ENCODE measurements at places on chromosomes 7 and 10.

- DNase-seq = no peak
Observed at GRCh38 chr10:86187499-86188239, 178.9 kb downstream of the GRID1 start.

DNA sequence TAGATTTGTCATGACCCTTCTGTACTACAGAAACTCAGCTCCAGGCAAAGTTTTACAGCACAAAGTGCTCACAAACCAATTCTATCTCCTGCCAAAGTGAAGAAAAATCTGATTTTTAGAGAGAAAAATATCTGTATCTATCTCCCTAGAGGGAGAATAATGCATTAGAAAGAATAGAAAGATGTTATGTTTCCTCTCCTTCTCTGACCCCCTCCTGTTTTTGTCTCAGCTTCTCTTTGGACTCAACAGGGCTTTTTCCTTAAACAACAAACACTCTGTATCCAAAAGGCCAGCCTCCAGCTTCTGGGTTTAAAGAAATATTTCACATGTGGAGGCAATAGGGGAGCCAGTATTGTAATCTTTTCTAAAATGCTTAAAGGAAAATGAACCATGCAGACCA is 627.4 kb downstream of the REEP3 start:
- no peak for DNase-seq

DNA sequence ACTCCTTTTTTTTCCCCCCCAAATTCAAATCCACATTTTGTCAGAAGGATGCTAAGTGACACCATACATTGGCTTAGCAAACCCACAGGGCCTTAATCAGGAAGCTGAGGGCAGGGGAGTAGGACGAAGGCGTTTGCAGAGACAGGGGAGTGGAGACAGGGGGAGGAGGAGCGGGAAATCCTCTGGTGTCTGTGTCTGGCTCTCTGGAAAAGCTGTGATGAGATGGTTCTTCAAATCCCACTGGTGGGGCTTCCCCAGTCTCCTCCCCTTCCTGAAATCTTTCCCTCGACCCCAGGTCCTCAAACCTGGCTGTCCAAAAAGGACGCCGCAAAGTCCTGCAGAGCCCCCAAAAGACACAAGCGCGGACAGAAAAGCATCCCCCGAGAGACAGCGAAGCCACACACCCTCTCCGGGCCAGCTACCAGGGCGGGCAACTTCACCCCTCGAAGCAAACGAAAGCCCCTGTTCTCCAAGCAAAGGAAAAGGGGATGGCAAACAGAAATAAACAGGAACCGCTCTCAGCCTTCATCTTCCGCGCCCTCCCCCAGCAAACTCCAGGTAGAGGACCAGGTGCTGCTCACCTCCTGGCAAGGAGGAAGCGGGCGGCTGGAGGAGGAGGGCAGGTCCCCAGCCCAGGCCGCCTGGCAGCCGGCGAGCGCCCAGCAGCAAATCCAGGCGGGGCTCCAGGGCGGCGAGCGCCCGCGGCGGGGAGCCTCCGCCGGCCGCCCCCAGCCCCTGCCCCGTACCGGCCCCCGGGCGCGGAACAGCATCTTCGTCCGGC is 520 bp downstream of the ELAPOR2 start:
- no peak for DNase-seq

DNA sequence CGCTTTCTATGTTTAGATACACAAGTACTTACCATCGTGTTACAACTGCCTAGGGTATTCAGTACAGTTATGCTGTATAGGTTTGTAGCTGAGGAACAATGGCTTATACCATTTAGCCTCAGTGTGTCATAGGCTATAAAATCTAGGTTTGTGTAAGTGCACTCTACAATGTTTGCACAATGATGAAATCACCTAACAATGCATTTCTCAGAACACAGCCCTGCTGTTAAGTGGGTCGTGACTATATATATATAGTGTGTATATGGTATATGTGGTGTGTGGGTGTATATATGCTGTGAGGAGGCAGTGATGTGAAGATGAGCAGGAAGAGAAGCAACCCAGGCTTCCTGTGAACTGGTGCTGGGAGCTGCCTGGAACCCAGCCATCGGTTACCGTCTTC is 65.6 kb upstream of the MKI67 start:
- DNase-seq = no peak

All from stimulated activated CD4-positive, alpha-beta T cell treated with anti-CD3 and anti-CD28 coated beads, Interleukin-1b, Interleukin-23, amount 100 ng/mL, for 4 hours (primary cell).